ENCODE measurements at places on chromosomes 4 and X. TPM values are rescaled to one million over a fixed set of nuclear protein-coding genes. Genes with fewer than 3 reads are reported as not detected.

SMIM31 gene
- total RNA-seq, result not detected

LRP2BP gene
- 1.5 TPM for total RNA-seq

UGT2B11 gene
- total RNA-seq, result not detected

DRD5 gene
- not detected for total RNA-seq

NXF2B gene
- not detected for total RNA-seq

HMGN5 gene
- total RNA-seq, result 3.5 TPM

GRCh38 chrX:34401411-34401810 is 255.7 kb downstream of the TMEM47 start:
- no peak overlapping the region for H3K27ac ChIP-seq
- no peaks in the 10 kb centered on the region for H3K27me3 ChIP-seq
- no peak for DNase-seq
- H3K36me3 ChIP-seq, result no peaks in the 10 kb centered on the region
- no peaks in the 10 kb centered on the region for H3K4me1 ChIP-seq

DNA sequence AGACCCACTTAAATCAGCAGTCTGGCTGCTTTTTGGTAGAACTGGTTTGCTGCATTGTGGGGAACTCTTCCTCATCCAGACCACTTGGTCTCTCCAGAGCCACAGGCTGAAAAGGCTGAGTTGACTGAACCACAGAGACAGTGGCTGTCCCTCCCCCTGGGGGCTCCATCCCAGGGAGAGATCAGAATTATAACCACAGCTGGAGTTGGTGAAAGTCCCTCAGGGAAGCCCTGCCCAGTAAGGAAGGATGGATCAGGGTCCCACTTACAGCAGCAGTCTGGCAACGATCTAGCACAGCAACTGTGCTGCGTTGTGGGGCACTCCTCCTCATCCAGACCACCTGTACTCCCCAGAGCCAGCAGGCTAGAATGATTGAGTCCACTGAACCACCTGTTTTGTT is 212.7 kb downstream of the SOX3 start:
- DNase-seq, result no peak
- no peaks in the 10 kb centered on the region for H3K27me3 ChIP-seq
- no peaks in the 10 kb centered on the region for H3K36me3 ChIP-seq
- H3K4me1 ChIP-seq, result no peaks in the 10 kb centered on the region
- no peak overlapping the region for H3K27ac ChIP-seq

GRCh38 chr4:25509646-25510045 is 132.6 kb downstream of the ANAPC4 start:
- no peaks in the 10 kb centered on the region for H3K4me1 ChIP-seq
- H3K27ac ChIP-seq, result no peak overlapping the region
- no peaks in the 10 kb centered on the region for H3K27me3 ChIP-seq
- no peak overlapping the region for H3K4me3 ChIP-seq

- peaks cover 36% of the 10 kb centered on the region for H3K27me3 ChIP-seq
- H3K4me1 ChIP-seq, result peaks cover 10% of the 10 kb centered on the region
- H3K4me3 ChIP-seq, result no peak overlapping the region
- H3K27ac ChIP-seq, result no peak overlapping the region
- no peak for DNase-seq
- H3K36me3 ChIP-seq, result no peaks in the 10 kb centered on the region
Observed at GRCh38 chr4:154329268-154329868, 162.2 kb downstream of the DCHS2 start.

GRCh38 chrX:153460826-153461225 is 9.6 kb downstream of the HAUS7 start:
- DNase-seq, result peak; percentile 45
- peaks cover 6% of the 10 kb centered on the region for H3K4me1 ChIP-seq
- peaks cover 9% of the 10 kb centered on the region for H3K27me3 ChIP-seq
- no peaks in the 10 kb centered on the region for H3K36me3 ChIP-seq

- no peaks in the 10 kb centered on the region for H3K36me3 ChIP-seq
- H3K4me3 ChIP-seq, result no peak overlapping the region
- H3K27me3 ChIP-seq, result no peaks in the 10 kb centered on the region
- no peak overlapping the region for H3K27ac ChIP-seq
- H3K4me1 ChIP-seq, result no peaks in the 10 kb centered on the region
- DNase-seq, result no peak
Observed at GRCh38 chr4:15348236-15348635, 79.6 kb upstream of the C1QTNF7 start.

- no peak overlapping the region for H3K4me3 ChIP-seq
- H3K4me1 ChIP-seq, result no peaks in the 10 kb centered on the region
- H3K27ac ChIP-seq, result no peak overlapping the region
- no peaks in the 10 kb centered on the region for H3K36me3 ChIP-seq
Observed at GRCh38 chr4:101527188-101527587, 179.9 kb upstream of the PPP3CA start.

- H3K36me3 ChIP-seq, result no peaks in the 10 kb centered on the region
- H3K4me1 ChIP-seq, result no peaks in the 10 kb centered on the region
- H3K27me3 ChIP-seq, result peaks cover 27% of the 10 kb centered on the region
- no peak overlapping the region for H3K27ac ChIP-seq
- DNase-seq, result no peak
- H3K4me3 ChIP-seq, result no peak overlapping the region
Observed at GRCh38 chr4:5874811-5875449, 18.0 kb downstream of the CRMP1 start.

DNA sequence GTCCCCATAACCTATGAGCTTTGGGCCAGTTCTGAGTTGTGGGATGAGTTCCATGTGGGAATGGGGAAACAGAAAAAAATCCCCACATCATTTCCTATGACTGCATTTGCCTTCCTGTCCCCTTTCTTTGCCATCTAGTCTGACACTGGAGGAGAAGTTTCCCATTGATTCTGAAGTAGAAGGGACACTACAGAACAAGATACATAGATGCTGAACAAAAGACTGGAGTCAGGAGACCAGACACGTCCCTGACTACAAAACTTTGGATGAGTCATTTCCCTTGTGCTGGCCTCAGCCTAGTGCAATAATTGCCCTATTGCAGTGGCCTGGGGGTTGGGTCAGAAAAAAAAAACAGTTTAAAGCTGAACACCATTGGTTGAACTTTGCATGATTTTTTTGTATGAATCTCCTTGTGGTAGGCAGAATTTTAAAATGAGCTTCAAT is 22.1 kb downstream of the BEX3 start:
- no peak overlapping the region for H3K4me3 ChIP-seq
- H3K36me3 ChIP-seq, result no peaks in the 10 kb centered on the region
- DNase-seq, result no peak

- DNase-seq, result no peak
- no peak overlapping the region for H3K4me3 ChIP-seq
- peaks cover 3% of the 10 kb centered on the region for H3K27me3 ChIP-seq
- H3K4me1 ChIP-seq, result peaks cover 21% of the 10 kb centered on the region
- no peak overlapping the region for H3K27ac ChIP-seq
Observed at GRCh38 chr4:129345609-129346008, 249.7 kb downstream of the C4orf33 start.

- H3K36me3 ChIP-seq, result peaks cover 73% of the 10 kb centered on the region
- no peak overlapping the region for H3K27ac ChIP-seq
- H3K27me3 ChIP-seq, result no peaks in the 10 kb centered on the region
- DNase-seq, result no peak
Observed at GRCh38 chr4:8387615-8388527, 52.7 kb downstream of the ACOX3 start.

Data from heart right ventricle (tissue), 16 donors.